Activated CD4-positive, CD25-positive, alpha-beta regulatory T cell treated with anti-CD3 and anti-CD28 coated beads, Interleukin-2, amount 50 U/mL, for 24 hours (primary cell): ENCODE measurements at places on chromosomes 4 and X.
A peak's percentile ranks its signal among the peaks of the same experiment; 100 is the strongest.

DNA sequence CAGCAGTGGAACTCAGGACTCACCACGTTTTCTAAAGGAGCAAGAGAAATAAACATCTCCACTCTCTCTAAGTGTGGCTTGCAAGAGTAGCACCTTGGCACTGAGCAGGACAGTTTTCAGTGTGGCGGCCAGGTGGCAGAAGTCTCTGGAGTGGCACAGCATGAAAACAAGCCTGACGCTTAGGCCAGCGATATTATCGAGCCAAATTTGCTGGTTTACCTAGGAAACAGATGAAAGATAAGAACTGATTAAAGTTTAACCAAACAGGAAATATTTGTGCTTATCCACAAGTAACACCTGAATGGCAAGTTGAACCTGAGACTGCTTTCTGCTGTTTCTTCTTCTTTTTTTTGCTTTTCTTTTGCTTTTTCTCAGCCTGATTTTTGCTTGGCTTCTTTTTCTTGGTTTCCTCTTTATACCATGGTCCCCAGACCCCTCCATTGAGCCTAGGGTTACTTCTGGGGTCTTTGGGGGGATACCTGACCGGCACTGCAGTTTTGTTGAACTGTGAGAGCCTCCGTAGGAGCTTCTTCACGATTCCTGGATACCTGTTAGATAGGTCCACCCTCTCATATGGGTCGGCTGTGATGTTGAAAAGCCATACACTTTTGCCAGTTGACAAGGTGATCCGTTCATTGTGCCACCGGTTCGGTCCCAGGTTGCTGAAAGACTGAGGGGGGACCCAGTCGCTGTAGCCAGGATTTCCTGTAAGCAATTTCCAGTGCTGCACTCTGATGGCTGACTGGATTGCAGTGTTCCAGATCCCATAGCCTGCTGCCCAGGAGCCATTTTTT is 77.3 kb downstream of the ARSJ start:
- ATAC-seq, result peak; percentile 72

DNA sequence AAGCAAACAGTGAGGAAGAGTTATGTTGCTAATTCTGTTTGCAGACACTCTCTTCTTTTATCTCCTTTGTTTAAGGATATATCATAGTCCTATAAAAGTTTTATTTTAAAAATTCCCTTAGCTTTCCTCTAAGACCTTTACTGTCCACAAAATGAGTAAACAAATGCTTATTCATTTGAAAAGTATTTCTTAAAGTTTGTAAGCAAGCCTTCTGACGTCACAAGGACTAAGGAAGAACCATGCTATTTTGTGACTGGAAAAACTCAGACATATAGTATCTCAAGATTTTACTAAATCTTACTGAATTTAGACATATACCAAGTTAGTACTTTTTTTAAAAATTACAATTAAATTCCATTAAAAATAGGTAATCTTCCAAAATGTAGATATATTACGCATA is 5.2 kb upstream of the RBMXL3 start:
- ATAC-seq, result no peak

DNA sequence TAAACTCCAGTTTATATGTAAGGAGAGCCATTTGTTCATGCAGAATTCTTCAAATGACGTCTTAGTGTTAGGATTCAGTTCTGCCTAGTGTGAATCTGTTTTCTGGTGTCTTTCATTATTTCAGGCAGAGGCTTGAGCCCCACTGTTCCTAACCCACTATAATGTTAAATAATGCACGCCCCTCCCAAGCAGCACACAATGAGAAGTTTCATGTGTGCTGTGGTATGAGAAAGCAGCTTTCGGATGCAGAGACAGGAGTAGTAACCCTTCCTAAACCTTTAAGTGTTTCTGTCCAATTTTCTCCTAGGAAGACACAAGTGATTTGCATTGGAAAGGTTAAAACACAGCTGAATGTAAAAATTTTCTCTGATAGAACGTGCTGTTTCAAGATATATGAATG is 54.5 kb downstream of the TRIM2 start:
- no peak for ATAC-seq

DNA sequence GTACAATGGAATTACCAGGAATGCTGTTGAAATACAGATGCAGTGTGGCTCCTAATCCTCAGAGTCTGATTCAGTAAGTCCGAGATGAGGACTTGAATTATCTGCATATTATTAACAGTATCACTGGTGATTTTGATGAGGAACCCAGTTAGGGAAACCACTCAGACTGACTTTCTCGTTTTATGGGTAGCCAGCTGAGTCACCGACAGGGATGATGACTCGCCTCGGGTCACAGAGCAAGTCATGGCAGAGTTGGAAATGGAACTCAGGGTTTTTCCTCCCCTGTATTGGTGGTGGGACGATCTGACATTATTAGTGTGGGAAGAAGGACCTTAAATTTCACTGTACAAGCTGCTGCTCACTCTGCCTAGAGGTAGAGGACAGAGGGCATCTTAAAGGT is 51.3 kb downstream of the RTL9 start:
- peak; percentile 70 for ATAC-seq

DNA sequence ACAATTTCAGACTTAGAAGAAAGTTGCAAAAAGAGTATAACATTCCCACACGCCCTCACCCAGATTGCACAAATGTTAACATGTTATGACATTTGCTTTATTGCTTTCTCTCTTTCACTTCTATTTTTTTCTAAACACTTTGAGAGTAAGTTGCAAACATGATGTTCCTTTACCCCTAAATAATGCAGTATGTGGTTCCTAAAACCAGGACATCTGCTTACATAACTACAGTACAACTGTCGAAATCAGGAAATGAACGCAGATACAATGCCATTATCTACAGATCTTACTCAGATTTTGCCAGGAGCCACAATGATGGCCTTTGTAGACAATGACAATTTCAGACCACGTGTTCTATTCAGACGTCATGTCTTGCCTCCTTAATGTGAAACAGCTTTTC is 22.4 kb downstream of the SH3TC1 start:
- ATAC-seq, result peak; percentile 41

GRCh38 chrX:117458243-117458968 is 658.2 kb downstream of the KLHL13 start:
- no peak for ATAC-seq

GRCh38 chr4:167339781-167340180 is 105.5 kb upstream of the SPOCK3 start:
- ATAC-seq, result no peak

GRCh38 chr4:140556372-140557085 is 12.2 kb downstream of the UCP1 start:
- peak; percentile 96 for ATAC-seq

DNA sequence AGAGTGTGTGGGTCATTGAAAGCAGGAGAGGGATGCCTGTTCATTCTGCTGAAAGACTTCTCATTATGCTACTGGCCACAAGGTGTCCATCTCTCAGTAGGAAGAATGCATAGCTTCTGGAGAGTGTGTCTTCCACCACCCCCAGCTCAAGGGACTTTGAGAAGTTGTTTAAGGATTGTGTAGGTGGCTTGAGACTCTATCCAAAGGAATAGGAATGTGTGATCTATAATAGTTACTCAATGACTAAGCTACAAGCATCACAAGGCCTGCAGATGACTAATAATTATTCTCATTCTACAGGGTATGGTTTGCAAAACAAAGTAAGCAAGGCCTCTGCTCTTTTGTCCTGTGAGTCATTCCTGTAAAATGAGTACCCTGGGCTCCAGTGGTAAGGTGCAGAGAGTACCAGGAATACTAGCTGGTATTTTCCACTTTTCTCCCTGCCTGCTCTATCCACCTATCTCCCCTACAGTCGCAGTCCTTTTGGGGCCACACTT is 279.8 kb upstream of the BOD1L1 start:
- no peak for ATAC-seq

DNA sequence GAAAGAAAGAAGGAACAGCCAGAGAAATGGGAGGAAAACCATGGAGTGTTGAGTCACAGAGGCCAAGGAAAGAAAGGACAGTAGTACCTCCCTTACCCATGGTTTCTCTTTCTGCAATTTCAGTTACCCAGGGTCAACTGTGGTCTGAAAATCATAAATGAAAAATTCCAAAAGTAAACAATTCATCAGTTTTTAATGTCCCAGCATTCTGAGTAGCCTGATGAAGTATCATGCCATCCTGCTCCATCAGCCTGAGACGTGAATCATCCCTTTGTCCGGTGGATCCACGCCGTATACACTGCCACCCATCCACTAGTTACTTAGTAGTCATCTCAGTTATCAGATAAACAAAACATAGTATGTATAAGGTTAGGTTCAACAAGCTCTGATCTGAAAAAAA is 114.2 kb downstream of the COMMD8 start:
- no peak for ATAC-seq

DNA sequence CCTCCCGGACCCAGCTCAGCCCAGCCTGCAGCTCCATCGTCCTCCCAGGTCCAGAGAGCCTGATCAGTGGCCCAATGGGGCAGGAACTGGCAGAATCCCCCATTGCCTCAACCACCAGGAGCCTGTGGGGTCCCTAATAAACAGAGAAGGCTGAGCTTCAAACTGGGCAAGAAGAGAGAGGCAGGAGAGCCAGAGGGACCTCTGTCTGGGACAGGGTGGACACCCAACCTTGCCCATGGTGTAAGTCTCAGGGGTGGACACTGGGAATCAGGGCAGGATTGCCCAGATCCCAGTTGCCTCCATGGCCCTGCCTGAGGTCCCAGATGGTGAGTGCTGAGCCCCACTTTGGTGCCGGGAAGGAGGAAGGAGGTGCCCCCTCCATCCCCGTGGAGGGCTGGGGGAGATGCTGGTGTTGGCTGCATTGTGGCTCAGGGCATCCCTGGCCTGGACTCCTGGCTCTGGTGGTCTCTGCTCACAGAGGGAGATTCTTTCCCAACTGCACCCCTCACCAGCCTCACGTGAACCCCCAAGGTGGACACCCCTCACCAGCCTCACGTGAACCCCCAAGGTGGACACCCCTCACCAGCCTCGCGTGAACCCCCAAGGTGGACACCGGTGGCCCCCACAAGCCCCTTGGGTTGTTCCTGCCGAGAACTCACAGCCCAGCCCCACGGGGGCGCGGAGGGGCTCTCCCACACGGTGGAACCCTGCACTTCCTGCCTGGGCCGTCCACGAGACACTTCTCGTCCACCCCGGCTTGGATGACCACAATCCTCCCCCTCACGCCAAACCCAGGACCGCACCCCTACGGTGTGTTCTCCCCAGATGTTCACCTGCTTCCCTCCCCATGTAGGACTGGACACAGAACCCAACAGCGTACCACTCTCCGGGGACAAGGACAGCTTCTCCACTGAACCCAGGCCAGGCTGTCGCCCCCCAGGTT is 5.4 kb downstream of the CPLX1 start:
- no peak for ATAC-seq

DNA sequence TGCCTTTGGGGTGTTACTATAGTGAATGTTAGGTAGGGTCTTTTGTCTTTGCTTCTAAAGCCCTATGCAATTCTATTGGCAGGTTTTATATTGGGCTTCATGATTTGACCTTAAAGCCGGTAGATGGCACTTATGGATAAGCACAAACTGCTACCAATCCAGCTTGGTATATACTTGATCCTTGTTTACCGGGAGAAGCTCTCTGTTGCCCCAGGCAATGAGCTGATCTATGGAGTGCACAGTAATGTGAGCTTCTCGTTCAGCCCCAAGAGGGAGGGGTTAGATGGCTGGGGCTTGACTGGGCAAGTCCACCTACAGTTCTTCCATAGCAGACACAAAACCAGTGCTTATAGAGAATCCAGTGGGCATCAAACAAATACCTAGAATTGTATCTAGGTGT is 287.2 kb upstream of the CT83 start:
- no peak for ATAC-seq

DNA sequence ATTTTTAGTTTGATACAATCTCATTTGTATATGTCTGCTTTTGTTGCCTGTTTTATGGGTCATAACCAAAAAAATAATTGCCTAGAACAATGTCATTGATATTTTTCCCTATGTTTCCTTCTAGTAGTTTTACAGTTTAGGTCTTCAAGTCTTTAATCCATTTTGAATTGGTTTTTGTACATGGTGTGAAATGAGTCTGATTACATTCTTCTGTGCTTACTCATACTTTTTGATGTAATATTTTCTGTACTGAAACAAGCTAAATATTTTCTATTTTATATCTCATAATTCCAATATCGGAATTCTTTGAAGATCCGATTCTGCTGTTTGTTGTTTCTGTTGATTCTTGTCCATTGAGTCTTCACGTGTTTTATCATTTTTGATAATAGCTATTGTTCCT is 10.6 kb downstream of the TMEM156 start:
- no peak for ATAC-seq

DNA sequence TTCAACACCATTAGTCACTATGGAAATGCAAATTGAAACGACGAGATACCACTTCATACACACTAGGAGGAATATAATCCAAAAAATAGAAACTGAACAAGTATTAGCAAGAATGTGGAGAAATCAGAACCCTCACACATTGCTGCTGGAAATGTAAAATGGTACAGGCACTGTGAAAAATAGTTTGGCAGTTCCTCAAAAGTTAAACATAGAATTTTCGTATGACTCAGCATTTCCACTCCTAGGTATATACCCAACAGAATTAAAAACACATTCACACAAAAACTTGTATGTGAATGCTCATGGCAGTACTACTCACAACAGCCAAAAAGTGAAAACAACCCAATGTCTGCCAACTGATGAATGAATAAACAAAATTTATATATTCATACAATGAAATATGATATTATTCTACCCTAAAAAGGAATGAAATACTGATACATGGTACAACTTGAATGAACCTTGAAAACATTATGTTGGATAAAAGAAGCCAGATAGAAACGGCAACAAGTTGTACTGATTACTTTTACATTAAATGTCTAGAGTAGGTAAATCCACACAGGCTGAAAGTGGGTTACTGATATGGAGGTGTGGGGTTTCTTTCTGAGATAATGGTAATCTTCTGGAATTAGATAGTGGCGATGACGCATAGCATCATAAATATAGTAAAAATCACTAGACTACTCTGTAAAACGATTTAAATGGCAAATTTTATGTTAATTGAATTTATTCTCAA is 22.3 kb downstream of the TEC start:
- no peak for ATAC-seq

- ATAC-seq, result no peak
These were observed 32.1 kb upstream of the PAQR3 start for GRCh38 chr4:78971326-78971725.

DNA sequence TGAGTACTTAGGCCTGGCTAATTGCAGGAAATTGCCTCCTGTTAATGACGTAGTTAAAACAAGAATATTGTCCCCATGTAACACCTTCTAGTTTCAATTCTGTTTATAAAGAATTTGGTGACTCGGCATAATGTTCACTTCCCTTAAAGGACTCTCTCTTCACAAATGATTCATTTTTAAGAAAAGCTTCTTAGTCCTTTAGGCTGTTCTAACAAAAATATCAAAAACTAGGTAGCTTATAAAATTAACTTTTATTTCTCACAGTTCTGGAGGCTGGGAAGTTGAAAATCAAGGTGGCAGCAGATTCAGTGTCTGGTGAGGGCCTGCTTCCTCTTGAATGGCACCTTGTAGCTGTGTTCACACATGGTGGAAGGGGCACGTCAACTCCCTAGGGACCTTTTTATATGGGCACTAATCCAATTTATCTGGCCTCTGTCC is 23.8 kb downstream of the COL25A1 start:
- ATAC-seq, result peak; percentile 48
